ENCODE measurements at places on chromosomes 3 and 15. TPM values are rescaled to one million over a fixed set of nuclear protein-coding genes. Genes with fewer than 3 reads are reported as not detected.

Gene LMCD1
- total RNA-seq: 1.1 TPM

Gene ZNF639
- 33.6 TPM for total RNA-seq

Gene DUOXA1
- total RNA-seq: not detected

Gene DNAH12
- 0.14 TPM for total RNA-seq

Gene CCDC54
- total RNA-seq: not detected

Gene LMLN
- total RNA-seq: 2.7 TPM

Gene HES1
- total RNA-seq: 2.8 TPM

Gene CCDC80
- 0.02 TPM for total RNA-seq

Gene NDN
- total RNA-seq: 4.0 TPM

Gene WDR72
- total RNA-seq: not detected

Gene C3orf52
- 9.0 TPM for total RNA-seq

Gene GUCA1C
- total RNA-seq: not detected

Gene UROC1
- total RNA-seq: not detected

Gene TXNRD3
- 0.25 TPM for total RNA-seq

Gene C15orf61
- total RNA-seq: 4.6 TPM

Gene HIGD2B
- total RNA-seq: 0.16 TPM

Gene CCR2
- total RNA-seq: 19.9 TPM

Gene KBTBD8
- total RNA-seq: 8.0 TPM

Gene CADPS
- not detected for total RNA-seq

Gene ROPN1
- not detected for total RNA-seq

Gene MAPKBP1
- 39.8 TPM for total RNA-seq

Gene GOLGA6B
- total RNA-seq: not detected

Gene RAB5A
- total RNA-seq: 41.8 TPM

Gene SLC51A
- total RNA-seq: not detected

Gene C3orf85
- not detected for total RNA-seq

Gene ALAS1
- total RNA-seq: 77.3 TPM

Gene SLC9C1
- not detected for total RNA-seq

Gene TRAT1
- 102 TPM for total RNA-seq

Gene P2RY1
- total RNA-seq: 1.7 TPM

Gene MEX3B
- 1.0 TPM for total RNA-seq

Gene MRAS
- total RNA-seq: not detected

Data from T-helper 2 cell treated with Interferon-gamma antibody and Interleukin-4, amounts not matched to agents 100 ng/mL and 5 ng/mL, for 36 hours (primary cell).